ENCODE measurements at places on chromosomes 1 and 21.

DNA sequence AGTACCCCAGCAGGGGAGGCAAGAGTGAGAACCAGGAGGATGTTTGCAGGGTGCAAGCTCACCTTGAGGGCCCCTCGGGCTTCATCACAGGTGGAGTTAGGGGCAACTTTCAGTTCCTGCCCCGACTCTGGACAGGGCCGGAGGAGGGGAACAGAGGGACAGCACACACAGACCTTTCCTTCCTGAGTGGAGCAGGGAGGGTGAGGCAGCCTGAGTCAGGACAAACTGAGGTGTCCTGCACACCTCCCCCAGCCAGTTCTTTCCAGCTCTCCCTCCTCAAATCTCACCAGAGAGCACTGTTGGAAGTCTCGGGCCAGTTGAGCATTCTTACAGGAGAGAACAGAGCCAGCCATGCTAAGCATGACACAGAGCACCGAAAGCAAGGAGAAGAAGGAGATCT is 1.5 kb downstream of the ENTREP3 start:
- no peak for DNase-seq

DNA sequence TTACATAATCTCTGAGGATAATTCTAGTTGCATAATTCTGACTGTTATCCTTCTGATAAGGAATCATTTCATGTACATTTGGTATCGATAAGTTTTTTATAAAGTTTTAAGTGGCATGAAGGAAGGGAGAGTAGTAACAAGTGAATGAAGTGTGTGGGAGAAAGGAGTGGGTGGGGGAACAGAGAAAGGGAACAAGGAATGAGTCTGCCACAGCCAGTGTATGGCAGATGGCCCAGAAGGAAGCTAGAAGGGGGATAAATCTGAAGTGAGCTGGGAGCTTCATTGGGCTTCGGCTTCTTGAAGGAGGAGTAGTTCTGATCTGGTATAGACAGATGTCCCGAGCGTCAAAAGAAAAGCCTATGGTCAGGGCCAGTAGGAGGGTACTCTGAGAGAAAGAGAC is 18.6 kb downstream of the ZBTB40 start:
- no peak for DNase-seq

DNA sequence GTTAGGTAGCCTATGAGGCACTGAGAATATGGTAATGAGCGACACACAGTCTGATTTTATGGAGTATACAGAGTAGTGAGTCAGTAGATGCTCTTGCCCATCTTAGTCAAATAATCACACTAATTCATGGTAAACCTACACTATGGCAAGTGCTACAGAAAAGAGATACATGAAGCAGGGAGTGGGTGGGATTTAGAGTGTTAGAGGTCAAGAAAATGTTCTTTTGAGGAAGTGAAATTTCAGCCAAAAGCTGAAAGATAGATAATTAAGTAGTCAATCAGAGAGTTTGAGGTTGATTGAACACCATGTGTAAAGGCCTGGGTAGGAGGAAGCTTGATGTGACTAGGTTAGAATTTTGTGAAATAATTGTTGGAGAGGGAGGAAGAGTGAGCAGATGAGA is 14.7 kb downstream of the MDM4 start:
- DNase-seq, result no peak

DNA sequence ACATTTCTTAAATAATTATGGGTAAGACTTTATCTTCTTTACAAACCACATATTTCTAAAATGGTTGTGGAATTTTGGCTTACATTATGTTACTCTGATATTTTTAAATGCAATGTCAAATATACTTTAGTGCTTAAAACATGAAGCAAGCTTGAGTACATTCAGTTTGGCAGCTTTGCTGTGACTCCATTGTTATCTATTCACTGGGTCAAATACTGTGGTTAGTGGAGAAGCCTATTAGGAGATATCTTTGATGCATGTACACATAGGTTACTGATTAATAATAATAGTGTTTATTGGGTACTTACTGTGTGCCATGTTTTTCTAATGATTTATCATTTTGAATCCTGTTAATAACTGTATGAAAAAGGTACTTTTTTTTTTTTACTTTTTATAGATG is 520.4 kb upstream of the B3GALT2 start:
- DNase-seq, result no peak

DNA sequence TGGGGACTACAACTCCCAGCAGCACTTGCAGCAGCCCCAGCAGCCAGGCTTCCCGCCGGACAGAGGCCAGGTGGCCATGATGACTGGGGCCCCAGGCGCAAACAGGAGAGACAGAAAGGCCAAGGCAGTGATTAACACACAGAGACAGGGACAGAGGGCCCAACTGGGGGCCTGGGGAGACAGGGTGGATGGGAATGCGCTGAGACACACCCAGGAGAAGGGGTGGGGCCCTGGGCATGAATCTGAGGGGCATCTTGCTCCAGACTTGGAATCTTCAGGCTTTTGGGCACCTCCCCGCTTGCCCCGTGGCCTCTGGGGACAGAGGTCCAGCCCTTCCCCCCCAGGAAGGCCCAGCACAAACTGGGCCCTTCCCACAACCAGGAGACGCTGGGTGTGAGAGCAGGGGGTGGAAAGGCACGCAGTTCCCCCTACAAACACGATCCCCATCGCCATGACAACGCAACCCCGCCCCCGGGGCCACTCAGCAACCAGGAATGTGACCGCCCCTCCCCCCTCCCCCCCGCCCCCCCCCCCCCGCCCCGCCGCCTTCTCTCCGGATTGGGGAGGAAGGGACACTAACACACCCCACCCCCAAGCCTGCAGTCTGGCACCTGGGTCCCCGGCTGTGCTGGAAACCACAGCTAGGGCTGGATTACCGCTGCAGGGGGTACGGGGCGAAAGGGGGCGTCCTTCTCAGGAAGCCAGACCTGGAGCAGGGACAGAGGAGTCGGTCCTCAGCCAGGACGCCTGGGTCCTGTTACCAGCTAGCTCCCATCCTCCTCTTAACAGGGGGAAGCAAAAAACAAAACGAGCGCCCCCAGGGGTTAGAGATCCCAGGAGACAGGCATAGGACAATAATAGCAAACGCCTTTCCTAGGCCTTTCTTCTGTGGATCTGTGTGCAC is 4.5 kb downstream of the HDGF start:
- no peak for DNase-seq

DNA sequence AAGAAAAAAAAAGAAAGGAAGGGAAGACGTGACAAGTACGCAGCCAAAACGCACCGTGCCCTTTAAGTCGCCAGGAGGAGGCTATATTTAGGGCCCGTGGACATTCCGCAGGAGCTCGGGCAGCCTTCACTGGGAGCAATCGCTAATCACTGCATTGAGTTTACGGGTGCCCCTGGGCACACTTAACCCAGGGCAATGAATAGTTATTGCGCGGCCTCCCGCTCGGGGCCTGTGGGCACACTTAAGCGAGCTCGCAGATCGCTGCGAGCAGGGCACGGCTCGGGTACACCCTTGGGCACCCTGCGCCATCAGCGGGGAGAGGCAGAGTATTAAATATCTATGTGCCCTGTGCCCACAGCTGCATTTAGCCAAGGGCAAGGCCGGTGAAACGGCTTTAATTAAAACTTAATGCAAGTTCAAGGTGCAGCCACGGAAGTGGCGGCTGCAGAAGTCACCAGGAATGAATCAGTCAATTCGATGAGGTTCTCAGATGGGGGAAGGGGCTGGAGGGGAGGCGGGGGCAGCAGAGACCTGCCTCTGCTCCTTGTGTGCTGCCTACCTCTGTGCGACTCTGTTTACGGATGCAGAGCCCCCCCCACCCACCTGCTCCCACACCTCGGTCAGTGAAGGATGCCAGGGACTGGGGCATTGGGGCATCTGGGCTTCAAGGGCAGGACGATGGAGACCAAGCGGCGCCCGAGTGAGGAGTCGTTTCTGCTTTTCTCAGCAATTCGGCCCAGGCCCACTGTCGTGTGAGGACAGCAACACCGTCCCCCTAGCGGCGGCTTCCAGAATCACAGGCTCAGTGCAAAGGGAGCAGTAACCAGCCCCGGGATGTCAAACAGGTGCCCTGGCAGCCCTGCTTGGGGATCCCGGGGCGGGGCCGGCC is 51.8 kb upstream of the TARDBP start:
- peak; percentile 81 for DNase-seq

DNA sequence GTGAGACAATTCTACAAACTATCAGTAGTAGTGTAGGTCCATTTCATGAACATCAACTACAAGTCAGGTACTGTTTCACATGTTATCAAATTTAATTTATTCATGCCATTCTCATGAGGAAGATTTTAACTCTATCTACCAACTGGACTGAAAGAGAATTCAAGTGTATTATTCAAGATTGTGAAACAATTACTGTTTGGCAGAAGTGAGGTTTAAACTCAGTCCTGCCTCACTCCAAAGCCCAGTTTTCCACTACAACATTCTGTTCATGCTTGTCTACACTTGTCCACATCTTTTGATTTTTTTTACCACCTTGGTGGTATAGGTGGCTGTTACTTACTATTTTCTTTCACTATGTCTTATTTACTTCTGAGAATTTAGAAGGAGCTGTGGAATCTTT is 272.9 kb downstream of the TGFB2 start:
- DNase-seq, result no peak

GRCh38 chr1:207935166-207935583 is 24.2 kb upstream of the CD34 start:
- DNase-seq, result no peak

All from stimulated activated CD4-positive, alpha-beta T cell treated with anti-CD3 and anti-CD28 coated beads, TNF-alpha, amount 100 ng/mL, for 1 hour (primary cell).